ENCODE measurements at places on chromosomes 2 and 18. TPM values are rescaled to one million over a fixed set of nuclear protein-coding genes. Genes with fewer than 3 reads are reported as not detected.

DNA sequence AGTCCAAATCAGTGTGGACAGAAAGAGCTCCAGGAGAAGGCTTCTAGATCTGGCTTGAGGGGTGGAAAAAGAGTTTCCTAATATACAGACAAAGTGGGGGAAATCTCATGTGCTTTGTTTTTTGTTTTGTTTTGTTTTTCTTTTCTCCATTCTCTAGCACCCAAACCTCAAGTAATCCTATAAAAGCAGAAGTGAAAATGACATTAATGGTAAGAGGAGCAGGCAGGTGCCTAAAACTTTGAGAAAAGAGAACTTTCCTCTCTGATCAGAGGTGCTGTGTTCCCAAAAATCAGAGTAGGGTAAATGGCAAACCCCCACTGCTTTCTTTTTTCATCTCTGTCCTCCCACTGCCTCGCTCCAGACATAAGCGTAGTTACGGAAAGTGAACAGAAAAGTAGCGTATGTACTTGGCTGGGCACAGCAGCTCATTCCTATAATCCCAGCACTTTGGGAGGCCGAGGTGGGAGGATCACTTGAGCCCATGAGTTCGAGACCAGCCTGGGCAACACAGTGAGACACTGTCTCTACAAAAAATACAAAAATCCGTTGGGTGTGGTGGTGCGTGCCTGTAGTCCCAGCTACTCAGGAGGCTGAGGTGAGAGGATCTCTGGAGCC, 77.8 kb downstream of the FAM161A start:
- no peak for DNase-seq

DNA sequence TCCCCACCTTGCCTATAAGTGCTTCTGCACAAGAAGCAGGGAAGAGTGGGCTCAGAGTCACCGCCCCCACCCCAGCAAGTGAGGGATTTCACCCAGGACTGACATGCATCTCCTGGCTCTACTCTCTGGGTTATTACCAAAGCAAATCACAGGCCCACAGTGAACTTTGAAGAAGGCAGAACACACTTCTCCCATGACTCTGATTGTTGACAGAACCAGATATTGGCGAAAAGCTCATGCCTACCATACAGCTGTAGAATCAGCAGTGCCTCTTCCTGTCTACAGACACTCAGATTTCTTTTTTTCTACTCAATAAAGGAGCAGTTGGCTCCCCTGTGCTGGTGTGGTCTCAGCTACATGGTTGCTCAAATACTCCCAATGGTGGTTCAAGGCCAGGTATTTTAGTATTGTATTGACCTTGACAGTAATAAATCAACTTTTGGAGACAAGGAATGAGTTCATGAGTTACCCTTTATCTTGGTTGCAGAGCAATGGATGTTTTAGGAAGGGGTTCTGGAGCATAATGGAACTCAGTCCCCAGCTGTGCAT, 512.9 kb upstream of the ID2 start:
- DNase-seq, result no peak

Gene PARD6G
- total RNA-seq, result 8.8 TPM

GRCh38 chr2:25521665-25522387, 151.6 kb downstream of the DTNB start:
- DNase-seq, result peak; percentile 58

DNA sequence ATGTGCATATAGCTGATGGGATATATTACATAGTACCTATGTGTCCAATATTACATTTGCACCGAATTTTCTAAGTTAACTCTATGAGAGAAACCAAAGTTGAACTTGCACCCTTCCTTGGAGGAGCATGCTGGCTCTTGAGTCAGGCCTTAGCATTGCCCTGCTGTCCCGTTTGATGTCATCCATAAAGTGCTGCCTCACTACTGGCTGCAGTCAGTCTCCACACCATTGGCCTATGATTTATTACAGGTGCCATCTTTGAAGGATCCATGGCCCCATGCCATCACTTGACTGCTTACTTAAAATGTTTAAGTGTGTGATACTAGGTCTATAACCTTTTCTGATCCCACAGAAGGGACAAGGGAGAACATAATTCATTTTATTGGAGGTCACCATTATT, 249.3 kb upstream of the RBBP8 start:
- DNase-seq, result no peak

DNA sequence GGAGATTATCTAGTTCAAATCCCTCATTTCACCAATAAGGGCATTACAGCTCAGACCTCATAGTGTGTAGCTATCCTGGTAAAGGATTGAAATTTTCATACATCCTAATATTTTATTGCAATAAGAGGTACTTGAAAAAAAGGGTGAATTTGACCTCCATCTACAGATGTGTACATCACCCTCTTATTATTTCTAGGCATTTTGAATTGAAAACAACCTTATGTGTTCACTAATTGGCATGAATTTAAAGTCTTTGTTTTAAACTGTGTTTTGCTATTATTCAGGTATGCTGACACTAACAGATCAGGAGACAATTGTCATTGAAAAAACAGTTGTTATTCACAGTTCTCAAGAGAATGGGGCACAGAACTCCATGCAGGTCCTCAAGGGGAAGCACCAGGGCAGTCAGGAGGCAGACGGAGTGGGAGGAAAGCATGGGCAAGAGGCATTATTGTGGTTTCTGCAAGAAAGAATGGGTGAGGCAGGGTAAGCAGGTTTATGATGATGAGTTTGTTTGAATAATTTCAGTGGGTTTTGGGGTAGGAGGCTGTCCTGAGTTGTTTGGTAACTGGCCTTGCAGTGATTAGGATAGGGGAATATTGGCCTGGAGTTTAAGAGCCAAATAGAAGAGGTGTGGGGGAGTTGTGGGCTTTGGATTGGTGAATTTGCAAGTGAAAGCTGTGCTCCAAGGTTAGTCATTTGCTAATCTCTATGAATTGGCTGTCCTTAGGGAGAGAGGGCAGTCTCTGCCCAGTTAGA, 194.6 kb downstream of the GPD2 start:
- DNase-seq, result no peak

Gene SGO2
- total RNA-seq, result 24.2 TPM

- DNase-seq, result no peak
Measured at GRCh38 chr18:1498216-1498615, 593.5 kb downstream of the ADCYAP1 start.

DNA sequence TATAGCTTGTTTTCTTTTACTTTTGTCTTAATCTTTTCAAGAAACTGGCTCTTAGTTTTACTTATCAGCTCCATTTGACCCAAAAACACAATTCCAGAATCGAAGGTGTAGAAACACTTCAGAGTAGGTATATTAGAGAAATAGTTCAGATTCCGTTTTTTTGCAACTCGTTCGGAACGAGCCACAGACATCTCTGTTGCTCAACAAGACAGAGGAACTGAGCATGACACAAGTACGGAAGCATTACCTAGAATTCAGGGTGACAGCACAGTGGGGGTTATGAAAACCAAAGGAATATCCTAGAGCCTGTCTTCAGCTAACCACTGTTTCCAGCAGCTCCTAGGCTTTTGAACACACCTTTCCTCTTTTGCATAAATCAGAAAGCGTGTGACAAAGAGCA, 5.0 kb downstream of the HRH4 start:
- no peak for DNase-seq

GRCh38 chr2:220961143-220961860, 610.8 kb downstream of the EPHA4 start:
- no peak for DNase-seq

Gene ST3GAL5
- 18.7 TPM for total RNA-seq

GRCh38 chr2:128685841-128686496, 367.3 kb upstream of the HS6ST1 start:
- no peak for DNase-seq

DNA sequence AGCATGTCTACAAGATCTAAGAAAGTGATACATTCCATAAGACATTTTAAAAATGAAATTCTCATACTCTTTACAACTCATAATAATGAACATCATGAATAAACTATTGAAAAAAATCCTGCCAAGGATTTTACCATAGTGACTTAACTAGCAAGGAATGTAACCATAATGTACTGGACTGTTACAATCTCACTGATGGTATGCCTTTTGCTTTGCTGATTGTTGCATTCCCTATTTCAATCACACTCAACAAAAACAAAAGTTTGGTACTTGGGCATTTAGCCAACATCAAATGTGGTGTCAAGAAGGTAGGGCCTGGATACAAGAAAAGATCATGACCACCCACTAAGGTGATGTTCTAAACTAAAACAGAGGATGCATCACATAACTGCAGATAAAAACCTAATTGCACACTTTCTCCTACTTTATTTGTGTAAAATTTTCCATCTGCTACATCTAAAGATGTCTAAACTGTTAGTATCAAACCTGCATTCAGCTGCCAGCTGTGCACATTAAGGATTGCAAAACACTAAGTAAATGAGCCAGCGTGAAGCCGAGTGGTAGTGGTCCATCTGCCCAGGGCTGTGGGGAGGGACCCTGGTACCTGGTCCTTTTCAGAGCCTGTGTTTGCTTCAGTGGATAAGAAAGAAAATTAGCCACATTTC, 564.4 kb downstream of the ZEB2 start:
- DNase-seq, result peak; percentile 30

GRCh38 chr2:180508458-180508857, 471.9 kb upstream of the UBE2E3 start:
- DNase-seq, result no peak

Gene SCTR
- total RNA-seq, result not detected

DNA sequence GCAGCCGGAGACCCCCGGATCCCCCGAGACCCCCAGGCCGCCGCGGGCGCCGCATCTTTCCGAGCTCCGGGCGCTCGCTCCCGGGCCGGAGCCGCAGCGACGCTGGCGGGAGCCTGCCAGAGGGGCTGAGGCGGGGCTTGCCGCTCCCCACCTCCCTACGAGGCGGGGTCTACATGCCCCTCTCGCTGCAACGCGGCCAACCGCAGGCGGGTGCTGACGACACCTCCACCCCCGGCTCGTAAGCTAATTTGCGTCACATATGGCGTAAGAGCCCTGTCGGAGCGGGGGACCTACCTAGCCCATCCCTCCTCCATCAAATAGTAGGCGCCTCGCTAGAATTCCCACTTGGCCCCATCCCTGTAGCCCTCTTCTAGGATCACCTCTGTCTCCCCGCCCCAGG, at the start of gene PTPRN:
PTPRN (minus strand) TSS at position 124 of the 400 bp plus-strand sequence; CDS start at position 55, 69 bp downstream.
- DNase-seq, result peak; percentile 35

Gene MYOM1
- not detected for total RNA-seq

GRCh38 chr2:170322140-170322766, 144.3 kb downstream of the MYO3B start:
- DNase-seq, result no peak

- DNase-seq, result no peak
Measured at GRCh38 chr18:36685580-36685979, 143.2 kb downstream of the TPGS2 start.

DNA sequence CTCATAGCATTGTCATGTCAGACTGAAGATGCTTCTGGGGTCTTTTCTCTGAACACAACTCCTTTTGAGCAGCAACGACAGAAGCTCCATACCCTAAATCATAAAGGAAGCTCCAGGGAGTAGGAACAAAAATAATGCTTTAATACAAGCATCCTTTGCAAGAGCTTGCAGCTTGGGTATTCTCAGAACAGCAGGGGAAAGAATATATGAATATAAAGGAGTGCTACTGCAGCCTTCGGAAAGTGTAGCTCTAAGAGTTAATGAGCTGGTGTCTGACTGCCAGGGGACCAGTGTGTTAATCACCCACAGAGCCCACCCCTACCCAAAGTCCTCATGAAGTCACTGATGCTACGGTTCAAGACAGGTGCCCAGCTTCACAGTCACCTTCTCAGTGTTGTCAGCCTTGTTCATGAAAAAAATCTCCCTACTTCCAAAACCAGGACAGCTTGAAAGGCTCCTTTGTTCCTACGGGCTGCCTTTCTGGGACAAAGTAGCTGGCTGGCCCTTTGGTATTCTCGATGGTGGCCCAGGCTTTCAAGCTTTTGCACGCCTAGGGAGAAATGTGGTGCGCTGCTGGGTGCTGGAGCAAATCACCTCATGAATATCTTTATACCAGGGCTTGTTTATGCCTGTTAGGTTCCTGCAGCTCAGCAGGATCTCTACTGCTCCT, 259.7 kb downstream of the CMPK2 start:
- DNase-seq, result no peak

GRCh38 chr2:69547984-69548715, 95.4 kb downstream of the AAK1 start:
- DNase-seq, result no peak

- peak; percentile 23 for DNase-seq
Measured at GRCh38 chr2:112750560-112750843, 13.9 kb downstream of the CKAP2L start.

DNA sequence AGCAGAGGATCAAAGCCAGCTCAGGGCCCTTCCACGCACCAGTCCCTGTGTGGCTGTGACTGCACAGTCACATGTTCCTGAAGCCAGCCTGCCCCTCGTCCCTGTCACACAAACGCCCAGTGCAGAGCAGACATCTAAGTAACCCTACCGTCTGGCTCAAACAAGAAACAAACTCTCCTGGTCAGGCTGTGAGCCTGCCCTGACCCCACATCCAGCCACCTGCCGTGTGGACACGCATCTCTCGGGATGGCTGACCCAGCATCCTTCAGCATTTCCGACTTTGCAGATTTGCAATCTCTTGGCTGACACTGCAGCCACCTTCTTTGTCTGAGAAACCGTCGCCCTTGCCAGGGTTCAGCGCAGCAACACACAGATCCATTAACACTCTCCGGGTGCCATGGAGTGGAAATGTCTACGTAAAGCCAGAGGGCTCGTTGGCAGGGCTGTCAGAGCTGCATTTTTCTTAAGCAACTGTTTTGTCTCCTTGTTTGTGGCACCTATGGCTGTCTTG, 82.3 kb upstream of the ASAP2 start:
- no peak for DNase-seq

- no peak for DNase-seq
Measured at GRCh38 chr2:234626566-234627130, 129.8 kb upstream of the ARL4C start.

Data from A172 (cell line).